ENCODE measurements at places on chromosomes 2 and 18.
A peak's percentile ranks its signal among the peaks of the same experiment; 100 is the strongest.

DNA sequence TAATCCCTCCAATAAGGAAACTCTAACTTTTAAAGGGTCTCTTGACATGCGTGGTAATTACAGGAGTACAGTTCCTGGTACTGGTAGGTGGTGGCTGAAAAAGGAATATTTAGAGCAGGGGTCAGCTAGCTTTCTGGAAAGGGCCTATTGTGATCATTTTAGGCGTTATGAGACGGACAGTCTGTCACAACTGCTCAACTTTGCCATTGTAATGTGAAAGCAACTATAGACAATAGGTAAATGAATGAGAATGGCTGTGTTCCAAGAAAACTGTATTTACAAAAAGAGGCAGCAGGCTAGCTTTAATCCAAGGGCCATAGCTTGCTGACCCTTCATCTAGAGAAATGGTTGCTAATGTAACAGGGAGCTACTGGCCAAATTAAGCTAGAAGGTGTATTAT, 177.7 kb upstream of the LRRTM1 start:
- DNase-seq, result no peak

GRCh38 chr2:6353669-6354068, 512.0 kb downstream of the CMPK2 start:
- no peak for DNase-seq

DNA sequence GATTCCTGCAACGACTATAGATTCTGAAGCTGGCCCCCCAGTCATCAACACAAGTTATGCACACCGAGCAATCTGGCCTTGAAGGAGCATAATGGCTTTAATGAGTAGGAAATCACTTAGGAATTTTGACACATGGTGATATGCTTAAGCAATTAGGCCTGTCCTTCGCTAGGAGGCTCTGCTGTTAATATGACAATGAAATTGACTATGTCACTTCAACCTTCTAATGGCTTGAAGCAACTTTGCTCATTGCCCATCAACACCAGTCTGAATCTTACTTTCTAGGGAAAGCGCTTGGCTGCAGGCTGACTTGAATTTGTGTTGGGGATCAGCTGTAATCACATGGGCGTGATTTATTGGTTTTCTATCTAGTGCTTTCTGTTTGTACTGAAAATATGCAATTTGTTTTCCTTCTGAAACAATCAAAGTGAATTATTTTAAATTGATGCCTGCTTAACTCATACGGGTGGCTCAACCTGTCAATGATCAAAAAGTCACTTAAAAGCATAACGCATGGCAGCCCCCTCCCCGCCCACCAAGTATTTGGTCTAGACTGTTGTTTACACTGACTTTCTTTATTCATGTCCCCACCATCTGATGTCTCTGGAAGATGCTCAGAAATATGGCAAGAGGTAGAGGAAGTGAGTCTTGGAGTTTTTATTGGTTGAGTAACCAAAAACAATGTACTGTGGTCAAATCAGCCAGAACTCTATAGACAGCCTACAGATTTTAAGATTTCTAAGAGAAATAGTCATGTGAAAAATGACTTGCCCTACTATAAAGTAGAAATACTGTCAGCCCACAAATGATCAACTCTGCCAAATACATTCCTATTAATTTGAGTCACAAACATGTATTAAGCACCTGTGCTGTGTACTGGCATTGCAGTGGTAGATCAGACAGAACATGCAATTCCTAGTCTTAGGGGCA, 344.9 kb downstream of the RBM43 start:
- DNase-seq, result no peak

DNA sequence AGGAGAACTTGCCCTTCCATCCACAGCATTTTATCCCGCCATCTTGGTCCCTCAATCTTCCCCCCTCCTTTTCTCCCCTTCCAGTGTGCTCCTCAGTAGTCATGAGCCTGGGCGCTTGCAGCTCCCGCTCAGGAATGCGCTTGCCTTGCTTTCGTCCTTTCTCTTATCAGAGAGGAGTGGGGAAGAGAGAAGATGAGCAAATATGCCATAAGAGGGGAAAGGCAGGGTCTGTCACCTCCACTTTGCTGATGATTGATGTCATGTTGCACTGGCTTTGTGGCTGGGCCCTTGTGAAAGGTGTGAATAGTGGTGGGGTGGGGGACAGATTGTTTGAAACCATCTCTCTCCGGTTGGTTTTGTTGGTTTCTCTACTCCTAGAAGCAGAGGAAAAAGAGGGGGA, 569.3 kb downstream of the TNS1 start:
- no peak for DNase-seq

DNA sequence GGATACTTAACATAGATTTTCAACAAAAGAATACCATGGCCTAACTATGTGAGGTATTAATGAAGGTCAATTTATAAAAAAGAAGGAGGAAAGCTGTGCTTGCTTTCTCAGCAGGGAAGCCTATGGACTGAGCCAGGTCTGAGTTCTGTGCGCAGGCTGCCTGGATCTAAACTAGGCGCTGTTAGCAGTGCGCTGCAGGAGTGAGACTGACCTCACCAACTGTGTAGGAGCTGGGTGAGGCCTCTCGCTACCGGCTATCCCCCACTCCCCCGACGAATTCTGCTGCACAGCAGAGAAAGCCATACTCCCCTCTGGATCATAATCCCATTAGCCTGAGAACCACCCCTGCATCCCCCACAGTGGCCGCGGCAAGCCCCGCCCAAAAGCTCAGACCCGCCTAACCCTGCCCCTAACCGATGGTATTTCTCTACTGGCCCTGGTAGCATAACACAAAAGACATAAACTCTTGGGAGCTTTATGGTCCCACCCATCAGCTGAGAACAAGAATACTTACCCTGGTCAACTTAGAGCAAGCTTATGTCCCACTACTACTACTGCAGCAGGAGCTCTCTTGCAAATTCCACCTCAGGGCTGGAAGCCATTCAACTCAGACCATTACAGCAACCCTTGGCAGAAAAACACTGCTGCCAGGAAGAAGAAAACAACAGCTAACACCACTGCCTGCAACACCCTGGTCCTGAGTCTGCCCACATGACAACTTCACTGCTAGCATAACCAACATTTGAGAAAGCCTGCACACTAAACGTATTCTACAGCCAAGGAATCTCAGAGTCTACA, 28.0 kb downstream of the SULT1C2 start:
- no peak for DNase-seq

DNA sequence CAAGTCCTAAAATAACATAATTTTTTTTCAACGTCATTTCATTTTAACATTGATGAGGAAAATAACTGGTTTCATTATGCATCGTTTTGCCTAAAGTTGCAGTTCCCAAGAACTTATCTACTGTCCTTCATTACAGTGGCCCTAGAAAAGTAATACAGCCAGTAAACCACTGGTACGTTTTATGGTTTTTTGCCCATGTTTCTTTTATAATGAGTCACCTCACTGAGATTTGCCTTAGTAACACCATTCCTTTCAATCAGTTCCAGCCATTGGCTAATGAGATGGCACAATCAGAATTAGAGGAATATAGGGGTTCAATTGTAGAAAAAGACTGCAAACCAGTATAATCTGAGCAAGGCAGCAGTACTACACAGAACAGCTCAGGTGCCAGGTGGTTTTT, 422.6 kb upstream of the LYPD1 start:
- DNase-seq, result no peak

DNA sequence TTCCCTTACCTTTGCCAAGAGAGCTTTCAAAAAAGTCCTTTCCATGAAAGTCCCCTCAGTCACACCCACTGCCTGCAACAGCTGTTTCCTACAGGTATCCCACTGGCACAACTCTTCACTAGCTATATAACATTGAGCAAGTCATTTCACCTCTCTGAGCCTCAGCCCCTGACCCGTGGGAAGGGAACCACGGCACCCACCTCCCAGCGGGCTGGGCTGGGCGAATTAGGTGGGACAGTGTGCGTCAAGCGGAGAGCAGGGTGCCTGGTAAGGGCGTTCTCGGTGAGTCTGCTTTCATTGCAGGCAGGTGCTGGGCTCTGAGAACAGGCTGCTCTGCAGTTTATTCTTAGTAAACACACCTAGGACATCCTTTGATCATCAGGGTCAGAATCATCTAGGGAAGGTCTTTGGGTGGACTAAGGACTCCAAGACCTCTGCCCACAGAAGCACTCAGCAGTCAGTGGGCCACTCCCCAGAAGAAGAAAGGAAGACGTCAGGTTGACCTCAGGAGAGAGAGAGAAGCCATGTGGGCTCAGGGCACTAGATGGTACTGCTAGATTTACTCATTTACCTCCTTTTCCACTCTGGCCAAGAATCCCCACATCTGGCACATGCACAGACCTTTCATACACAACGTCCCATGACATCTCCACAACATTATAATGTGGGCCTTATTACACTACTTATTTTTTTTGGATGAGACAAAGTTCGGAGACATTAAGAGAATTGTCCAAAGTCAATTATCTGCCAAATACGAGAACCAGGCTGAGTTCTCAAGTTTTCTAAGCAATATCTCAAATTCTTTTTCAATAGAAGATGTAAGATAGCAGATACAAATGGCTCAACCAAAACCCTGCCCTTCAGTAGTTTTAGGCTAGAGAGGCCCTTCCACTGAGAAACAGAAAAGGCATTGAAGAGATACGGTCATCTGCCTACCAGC, 79.9 kb downstream of the GALNT14 start:
- no peak for DNase-seq

DNA sequence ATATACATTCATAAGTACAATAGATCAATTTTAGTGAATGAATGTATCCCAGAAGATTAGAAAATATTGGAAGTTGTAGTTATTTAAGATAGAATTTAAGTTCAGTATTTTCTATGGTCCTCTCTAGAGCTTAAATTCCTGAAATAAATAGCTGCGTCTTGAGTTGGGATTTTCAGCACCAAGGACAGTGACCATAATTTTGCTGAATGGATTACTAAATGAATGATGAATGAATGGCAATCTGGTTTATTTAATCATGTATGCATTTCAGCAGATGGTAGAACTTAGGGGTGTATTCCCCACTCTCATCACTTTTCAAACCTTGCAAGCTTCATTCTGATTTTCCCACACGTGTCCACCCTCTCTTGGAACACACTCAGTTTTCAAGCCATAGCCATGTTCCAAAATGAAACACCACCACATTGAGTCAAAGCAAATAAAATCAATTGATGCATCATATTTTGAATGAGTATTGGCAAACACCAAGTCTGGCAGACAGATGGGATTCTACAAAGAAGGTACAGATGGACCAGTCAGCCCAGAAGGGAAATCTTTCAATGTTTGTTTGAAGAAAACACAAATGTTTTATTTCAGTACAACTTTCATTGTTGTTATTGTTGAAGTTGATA, 362.2 kb upstream of the NXPH2 start:
- DNase-seq, result peak; percentile 3

DNA sequence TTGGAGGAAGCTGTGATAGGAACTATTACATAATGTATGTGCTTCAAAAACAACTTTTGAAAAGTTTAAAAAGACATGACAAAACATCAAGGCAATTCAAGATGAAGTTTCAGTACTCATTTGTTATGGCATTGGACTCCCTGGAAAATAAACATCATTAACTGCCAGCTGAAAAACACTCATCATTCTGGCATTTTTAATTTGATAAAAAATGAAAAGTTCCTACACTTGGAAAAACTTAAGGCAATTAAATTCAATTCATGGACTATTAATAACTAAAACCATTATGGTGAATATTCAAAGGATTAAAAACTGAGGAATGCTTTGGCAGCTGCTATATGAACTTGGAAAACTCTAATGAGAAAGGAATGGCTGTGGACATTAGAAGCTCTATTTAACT, 8.5 kb downstream of the TYW5 start:
- DNase-seq, result no peak

GRCh38 chr2:186518291-186518690, 32.2 kb downstream of the ZC3H15 start:
- DNase-seq, result no peak

DNA sequence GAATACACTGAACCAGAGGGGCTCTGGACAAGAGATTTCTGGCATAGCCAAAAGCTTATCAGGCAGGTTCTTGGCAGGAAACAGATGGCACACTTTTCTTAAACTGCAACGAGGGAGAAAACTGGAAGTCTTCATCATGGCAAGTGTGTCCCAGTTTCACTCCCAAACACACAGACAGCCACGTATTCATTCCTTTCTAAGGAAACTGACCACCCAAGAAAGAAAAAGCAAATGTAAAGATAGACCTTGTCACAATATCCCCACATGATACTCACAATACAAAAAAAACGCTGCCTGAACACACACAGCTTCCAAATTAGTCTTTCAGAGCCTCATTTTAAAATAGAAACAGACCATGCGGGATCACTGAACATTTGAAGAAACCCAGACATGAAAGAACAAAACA, 40.6 kb upstream of the RTTN start:
- peak; percentile 64 for DNase-seq

- DNase-seq, result no peak
These were observed 15.8 kb downstream of the SLC8A1 start for GRCh38 chr2:40436093-40436475.

- no peak for DNase-seq
These were observed 38.0 kb downstream of the VSNL1 start for GRCh38 chr2:17578466-17578928.

Measured in foreskin melanocyte (primary cell).